Nucleus accumbens (tissue), 56 donors: ENCODE measurements at places on chromosomes 6 and 20.

DNA sequence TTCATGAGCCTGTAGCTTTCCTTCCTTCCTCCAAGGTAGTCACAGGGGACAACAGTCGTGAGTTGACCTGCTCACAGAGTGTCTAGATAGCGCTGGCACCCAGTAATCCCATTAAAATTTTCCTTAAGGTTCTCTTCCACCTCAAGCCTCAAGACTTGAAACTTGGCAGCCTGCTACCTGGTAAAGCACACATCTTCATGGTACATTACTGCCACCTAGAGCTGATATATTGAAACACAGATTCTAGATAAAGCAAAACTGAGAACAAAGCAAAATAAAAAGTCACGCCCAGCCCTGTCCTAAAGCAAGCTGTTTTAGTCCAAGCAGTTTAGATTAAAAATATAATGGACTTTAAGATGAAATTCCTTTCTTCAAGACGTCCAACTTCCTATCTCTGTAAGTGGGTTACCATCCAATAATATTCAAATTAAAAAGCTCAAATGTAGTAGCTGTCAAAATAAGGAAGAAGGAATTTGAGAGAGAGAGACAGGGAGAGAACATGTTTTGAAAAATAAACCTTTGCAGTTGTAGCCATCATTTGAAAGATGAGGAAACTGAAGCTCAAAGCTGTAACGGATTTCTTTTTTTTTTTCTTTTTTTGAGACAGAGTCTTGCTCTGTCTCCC is 50.7 kb upstream of the CD83 start:
- no peak for DNase-seq

DNA sequence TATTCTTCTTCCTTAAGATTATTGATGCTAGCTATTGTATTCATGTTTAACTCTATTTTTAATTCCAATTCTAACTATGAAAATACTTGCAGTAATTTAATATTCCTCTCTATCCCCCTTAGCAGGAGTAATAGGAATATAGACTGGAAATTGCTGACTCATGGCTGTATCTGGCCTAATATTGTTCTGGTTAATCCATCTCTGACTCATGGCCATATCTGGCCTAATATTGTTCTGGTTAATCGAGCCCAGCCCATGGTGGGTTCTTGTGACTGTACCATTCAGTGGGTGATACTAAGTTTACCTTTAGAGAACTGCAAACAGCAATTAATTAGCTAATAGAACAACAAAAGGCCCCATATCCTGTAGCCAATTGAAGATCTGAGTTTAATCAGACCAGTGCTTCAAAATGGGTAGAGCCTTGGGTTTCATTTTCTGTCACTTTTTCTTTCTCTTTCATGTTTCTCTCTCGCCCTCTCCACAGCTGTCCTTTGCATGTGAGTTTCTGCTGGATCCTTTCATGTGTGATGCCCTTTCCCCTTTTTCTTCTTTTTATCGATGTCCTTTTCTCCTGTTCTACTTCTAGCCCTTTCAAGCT is 50.6 kb downstream of the SLC22A3 start:
- no peak for DNase-seq

GRCh38 chr20:39462416-39462945 is 500.3 kb downstream of the DHX35 start:
- no peak for DNase-seq

- DNase-seq = no peak
These were observed 131.2 kb downstream of the PFDN4 start for GRCh38 chr20:54339093-54339492.

- DNase-seq = no peak
These were observed 187.0 kb upstream of the FOXQ1 start for GRCh38 chr6:1124885-1125284.

GRCh38 chr6:7138046-7138531 is 30.3 kb downstream of the RREB1 start:
- no peak for DNase-seq

- peak; percentile 82 for DNase-seq
These were observed 14.9 kb upstream of the HDDC2 start for GRCh38 chr6:125316621-125317020.

DNA sequence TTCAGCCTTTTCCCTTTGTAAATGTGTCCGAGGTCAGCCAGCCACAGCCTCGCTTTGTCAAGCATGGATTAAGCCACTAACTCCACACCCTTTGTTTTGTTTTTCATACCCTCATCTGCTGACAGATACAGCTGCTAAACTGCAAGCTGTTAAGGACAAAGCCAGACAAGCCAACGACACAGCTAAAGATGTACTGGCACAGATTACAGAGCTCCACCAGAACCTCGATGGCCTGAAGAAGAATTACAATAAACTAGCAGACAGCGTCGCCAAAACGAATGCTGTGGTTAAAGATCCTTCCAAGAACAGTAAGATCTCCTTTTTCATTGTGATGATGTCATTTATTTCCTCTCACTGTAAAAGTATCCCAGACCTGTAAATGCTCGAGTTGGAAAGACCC is 269.3 kb downstream of the ARHGAP18 start:
- DNase-seq = no peak

GRCh38 chr6:142827991-142828390 is 117.0 kb downstream of the HIVEP2 start:
- DNase-seq = no peak

- no peak for DNase-seq
These were observed 69.2 kb downstream of the PTPRA start for GRCh38 chr20:2942439-2942838.

GRCh38 chr20:17499041-17499440 is 32.1 kb downstream of the BFSP1 start:
- no peak for DNase-seq

DNA sequence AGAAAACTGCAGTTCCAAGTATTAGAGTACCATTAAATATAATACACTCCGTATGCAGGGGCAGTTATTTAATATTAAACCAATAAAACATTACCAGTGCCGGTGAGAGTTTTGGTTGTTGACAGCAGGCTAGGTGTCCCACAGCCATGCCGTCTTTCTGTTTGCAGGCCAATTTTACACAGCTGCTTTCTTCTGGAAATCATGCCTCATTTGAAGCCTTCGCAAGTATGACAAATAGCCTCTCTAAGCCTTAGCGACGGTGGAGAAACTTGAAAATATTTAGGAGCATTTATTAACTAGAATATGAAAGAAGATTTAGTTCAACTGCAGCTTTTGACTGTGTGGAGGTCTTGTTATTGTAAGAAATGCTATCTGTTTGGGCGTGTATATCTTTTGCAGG is 226.0 kb downstream of the BMP2 start:
- DNase-seq = no peak

DNA sequence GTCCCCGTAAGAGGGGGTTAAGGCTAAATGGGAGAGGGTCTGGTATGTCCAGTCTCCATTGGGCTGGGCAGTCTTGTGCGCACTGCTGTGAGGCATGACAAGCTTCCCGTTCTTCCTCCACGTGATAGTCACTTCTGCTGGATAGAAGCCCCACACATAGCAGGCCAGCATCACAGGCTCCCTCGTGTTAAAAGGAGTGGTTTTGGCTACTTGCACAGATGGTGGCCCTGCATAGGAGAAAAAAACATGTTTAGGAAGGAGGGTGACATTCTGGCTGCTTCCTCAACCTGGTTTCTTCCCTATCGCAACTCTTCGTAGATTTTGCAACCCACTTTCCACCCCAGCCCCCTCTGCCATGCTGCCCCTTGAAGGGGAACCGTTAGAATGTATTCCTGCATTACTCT is 3.6 kb downstream of the HLA-DMB start:
- DNase-seq = no peak
